ENCODE measurements at places on chromosomes 3 and 15.

- DNase-seq = no peak
Observed at GRCh38 chr3:198097048-198097447, 137.0 kb downstream of the LMLN start.

- DNase-seq = no peak
Observed at GRCh38 chr15:75307778-75308390, 25.2 kb downstream of the GOLGA6D start.

DNA sequence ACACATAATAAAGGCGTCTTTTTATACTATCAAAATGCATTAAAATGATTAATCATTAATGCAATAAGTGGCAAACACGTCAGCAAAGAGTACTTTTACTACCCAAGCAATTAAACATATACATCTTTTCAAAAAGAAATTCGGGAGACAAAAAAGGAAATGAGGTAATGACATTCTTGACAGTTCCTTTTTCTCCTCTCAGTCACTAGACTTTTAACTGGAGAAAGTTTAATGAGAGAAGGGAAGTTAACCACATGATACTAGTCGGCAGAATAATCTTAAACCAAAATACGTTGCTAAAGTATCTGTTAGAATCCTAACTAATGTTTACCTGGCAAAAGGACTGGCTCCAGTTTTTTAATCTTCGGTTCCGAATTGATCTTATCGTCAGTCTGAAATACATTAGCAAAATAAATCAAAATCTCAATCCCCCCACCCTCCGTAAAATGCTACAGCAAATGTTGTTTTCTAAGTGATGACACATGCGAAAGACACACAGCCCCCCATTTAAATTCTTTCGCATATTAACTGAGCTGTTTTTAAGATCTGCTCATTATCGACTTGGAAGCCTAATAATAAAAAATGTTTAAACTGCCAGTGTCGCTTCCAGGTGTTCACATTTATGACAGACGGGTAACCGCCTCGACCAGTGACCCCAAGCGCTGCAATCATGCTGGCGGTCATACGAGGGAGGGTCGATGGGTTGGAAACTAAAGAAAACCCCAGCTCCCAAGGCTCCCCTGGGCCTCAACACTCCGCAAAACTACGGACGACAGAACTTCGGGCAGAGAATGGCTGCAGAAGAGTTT lies 778 bp downstream of the MTMR10 start:
- DNase-seq = no peak

DNA sequence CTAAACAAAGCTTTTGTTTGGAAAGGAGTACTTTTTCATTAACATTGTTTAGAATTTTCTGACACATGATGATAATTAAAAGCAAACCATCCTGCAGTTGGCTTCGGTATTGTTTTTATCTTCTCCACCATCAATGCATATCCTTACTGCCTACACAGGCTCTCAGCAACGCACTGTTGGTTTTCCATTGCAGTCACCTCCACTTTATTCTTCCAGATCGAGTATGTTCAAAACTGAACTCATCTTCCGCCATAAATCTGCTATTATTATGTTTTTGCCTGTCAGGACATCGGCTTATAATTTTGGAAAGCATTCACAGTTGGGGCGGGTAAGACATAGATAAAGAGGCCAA lies 589 bp upstream of the SENP5 start:
- no peak for DNase-seq

DNA sequence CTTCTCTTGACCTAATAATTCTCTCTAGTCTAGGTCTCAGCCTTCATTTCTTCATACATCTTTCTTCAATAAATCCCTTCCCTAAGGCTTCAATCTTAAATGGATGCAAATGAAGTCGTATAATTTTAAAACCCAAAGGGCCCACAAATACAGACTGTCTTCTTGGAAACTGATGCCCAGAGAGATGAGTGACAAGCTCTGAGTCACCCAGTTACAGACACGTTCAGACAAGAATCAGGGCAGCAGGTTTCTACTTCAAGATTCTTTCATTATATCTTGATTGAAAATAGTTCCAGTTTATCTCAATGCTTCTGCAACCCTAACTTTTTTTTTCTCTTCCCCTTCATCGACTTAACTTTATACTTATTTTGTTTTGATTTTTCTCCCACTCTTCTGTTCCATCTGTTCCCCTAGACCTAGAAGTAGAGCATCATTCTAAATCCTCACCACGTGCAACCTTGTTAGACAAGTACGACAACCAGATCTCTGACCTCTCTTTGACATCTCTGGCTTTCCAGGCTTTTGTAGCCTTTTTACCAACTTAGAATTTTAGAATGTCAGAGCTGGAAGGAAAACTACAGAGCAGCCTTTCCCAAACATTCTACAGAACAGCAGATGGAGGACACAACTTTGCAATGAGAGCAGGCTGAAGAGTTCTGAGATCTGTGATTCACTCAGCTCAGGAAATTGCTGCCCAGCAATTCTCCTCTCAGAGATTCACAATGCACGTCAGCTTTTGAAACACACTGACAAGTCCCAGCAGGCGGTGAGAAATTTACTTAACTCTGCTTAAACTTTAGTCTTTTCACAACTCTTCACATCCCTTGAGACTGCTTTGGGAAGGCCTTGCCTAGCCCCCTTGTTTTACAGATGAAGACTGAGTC lies 25.3 kb downstream of the NCEH1 start:
- DNase-seq = no peak

- DNase-seq = no peak
Observed at GRCh38 chr15:63572749-63573464, 24.3 kb upstream of the FBXL22 start.

GRCh38 chr3:161770484-161771386 lies 274.1 kb downstream of the OTOL1 start:
- no peak for DNase-seq

DNA sequence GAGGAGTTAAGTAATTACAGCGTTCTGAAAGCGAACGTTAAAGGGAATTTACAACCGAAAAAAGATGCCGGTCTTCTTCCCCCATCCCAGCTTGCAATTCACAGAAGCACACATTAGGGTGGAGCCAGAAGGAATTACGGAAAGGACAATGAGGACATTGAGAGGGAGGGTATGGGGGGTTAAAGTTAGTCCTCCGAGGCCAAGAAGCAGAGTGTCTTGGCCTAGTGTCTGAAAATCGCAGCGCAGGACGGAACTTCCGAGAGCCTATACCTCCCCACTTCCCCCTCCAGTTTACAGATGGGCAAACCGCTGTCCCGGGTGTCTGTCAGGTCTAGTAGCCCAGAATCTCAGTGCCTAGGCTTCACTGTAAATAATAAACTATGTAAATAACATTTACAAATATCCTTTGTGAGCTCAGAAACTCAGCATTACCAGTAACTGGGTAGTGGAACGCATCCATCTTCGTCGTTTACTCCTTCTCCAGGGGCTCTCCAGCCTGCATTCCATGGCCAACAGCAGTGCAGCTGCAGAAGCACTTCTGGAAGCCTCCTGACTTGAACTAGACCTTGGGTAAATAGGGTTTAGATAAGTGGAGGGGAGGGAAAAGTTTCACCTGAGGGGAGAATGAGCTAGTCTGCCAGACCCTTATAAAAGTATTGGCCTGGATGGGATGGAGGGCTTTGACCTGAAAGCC lies 922 bp downstream of the ADPRH start:
- DNase-seq = no peak

DNA sequence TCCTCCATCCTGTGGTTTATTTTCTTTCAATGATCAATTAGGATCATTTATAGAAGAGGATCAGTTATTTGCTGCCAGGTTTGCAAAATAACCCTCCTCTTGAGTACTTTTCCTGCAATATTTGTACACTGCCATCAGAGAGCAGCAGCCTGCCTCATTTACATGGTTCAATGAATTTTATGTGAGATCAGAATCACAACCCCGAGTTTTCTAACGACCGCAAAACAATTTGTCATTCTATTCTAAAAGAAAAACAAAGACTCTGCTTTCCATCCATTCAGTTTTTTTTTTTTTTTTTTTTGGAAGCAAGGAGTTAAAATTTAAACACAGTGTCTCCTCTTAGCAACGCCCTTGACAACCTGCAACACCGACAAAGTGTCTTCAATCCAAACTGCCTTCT lies 146.9 kb downstream of the RAB11A start:
- DNase-seq = no peak

Measured in NCI-H2081 treated with DMSO at 0.1 percent for 48 hours (cell line).